ENCODE measurements at places on chromosomes 11 and 22. TPM values are rescaled to one million over a fixed set of nuclear protein-coding genes. Genes with fewer than 3 reads are reported as not detected.

DNA sequence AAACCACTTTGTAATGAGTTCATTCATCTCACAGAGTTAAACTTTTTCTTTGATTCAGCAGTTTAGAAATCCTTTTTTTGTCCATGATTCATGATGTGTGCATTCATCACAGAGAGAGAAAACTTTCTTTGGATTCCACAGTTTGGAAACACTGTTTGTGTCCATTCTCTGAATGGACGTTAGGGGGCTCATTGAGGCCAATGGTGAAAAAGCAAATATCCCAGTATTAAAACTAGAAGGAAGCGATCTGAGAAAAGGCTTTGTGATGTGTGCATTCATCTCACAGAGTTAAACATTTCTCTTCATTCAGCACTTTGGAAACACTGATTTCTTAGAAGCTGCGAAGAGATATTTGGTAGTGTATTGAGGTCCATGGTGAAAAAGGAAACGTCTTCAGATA lies 155.6 kb upstream of the TRIM48 start:
- DNase-seq = no peak

DNA sequence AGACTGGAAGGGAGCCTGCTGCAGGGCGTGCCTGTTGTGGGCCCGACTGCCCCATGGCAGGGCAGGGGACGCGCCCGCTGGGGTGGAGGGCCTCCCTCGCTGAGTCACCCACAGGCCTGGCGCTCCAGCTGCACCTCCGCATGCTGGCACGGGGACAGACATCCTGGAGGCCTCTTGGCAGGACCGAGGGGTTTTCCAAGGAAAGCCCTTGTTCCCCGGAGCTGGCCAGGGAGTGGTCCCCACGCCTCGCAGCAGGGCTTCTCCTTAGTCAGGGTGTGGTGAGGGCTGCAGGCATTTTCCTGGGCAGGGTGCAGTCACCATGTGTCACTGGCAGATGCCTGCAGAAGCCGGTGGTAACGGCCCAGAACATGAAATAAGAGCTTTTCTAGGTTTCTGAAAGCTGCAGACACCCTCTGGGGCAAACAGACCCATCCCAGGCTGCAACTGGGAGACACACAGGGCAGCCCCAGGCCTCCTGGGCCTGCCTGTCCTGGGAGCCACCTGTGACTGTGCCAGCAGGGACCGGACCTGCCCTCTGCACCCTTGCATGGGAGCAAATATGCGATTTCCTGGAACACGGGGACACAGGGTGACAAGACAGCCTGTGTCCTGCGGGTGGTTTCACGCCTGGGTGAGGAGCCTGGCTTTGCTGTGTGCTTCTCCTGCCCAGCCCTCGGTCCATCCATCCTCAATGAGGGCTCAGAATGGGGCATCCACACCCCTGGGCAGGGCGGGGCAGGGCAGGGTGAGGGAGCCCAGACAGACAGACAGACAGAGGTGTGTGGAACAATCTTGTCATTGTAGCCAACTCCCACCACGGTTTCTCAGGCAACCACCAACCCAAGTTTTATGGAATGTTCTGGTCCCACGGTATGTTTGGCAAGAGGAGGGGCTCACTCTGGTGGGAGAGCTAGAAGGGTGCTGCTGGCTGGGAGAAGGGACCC lies 43.2 kb upstream of the FADD start:
- no peak for DNase-seq

GRCh38 chr11:12116425-12117032 lies 6.1 kb downstream of the MICAL2 start:
- DNase-seq = no peak

DNA sequence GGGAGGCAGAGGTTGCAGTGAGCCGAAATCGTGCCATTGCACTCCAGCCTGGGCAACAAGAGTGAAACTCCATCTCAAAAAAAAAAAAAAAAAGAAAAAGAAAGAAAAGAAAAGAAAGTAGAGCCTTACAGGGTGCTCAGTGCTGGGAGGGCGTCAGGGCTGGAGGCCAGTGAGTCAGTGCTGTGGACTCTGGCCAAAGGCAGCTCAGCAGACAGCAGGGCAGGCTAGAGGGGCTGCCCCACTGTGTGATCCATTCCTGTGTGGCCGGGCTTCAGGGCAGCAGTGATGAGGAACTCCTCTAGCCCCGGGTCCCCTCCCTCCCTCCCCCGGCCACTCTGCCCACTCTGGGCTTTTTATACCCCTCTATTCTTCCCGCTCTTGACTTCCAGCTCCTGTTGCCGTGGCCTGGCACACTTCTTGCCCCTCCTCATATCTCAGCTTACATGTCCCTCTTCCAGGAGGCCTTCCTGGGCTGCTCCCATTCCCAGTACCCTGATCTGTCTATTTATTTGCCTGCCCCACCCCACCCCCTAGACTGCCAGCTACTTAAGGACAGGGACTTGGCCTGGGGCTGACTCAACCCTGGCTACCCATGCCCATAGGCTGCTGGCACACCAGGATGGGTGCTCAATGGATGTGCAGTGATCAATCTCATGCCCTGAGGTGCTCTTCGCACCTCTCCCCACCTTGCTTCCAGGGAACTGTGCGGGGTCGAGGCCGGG lies 10.1 kb downstream of the SYT12 start:
- DNase-seq = no peak

DNA sequence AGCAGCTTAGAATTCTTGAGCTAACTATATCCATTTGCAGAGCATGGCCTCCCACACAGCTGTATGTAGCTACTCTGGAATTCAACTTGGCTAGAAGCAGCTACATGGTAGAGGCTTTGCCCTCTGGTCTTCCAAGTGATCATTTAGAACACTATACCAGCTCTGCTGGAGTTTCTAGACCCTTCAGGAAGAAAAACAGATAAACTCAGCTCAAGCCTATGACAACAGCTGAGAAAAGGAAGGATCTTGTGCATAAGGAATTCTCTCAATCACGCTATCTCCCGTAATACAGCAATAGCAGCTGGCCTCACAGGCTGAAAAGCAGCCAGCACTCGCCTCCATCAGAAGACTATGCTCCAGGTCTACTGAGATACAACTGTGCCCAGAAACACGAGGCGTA lies 50.6 kb upstream of the APOA1 start:
- DNase-seq = no peak

Gene MMP12
- 209 TPM for polyA plus RNA-seq

Gene ART1
- polyA plus RNA-seq = 1.2 TPM
